Posterior vena cava (tissue), 2 donors: ENCODE measurements at places on chromosomes 2 and 18. TPM values are rescaled to one million over a fixed set of nuclear protein-coding genes. Genes with fewer than 3 reads are reported as not detected.
A peak's percentile ranks its signal among the peaks of the same experiment; 100 is the strongest.

GRCh38 chr2:219459460-219460311 is 25.0 kb downstream of the SPEG start:
- no peak for DNase-seq

- DNase-seq = peak; percentile 68
These were observed 8.9 kb upstream of the TMEM185B start for GRCh38 chr2:120231974-120232635.

DNA sequence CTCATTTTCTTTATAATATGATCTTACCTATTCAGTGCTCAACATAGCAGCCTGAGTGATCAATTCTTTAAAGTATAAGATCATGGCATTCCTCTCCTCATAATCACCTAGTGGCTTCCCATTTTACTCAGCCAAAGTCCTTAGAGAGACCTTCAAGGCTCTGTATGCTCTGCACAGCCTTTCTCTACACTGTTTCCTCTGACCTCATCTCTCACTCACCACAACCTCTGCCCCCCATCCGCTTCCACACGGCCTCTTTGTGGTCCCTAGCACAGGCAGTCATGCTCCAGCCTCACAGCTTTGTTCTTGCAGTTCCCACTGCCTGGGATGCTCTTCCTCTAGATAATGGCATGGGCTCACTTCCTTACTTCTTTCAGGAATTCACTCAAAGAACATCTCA is 109.2 kb downstream of the HIBCH start:
- DNase-seq = no peak

DNA sequence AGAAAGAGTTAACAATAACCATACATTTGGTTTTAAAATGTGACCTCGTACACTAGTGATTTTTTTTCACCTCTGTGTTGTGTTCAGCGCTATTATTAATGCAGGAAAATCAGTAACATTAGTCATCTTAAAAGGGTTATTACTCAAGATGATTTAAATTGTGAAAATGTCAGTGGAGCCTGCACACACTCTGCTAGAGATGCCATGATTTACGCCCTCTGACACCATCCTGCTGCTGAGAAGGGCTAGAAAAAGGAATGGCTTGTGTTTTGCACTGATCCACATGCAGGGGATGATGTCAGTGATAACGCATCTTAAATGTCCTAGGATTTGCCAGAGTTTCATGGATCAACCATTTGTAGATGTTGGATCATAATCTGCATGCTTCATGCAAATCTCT is 121.3 kb upstream of the BOD1L2 start:
- DNase-seq = no peak

DNA sequence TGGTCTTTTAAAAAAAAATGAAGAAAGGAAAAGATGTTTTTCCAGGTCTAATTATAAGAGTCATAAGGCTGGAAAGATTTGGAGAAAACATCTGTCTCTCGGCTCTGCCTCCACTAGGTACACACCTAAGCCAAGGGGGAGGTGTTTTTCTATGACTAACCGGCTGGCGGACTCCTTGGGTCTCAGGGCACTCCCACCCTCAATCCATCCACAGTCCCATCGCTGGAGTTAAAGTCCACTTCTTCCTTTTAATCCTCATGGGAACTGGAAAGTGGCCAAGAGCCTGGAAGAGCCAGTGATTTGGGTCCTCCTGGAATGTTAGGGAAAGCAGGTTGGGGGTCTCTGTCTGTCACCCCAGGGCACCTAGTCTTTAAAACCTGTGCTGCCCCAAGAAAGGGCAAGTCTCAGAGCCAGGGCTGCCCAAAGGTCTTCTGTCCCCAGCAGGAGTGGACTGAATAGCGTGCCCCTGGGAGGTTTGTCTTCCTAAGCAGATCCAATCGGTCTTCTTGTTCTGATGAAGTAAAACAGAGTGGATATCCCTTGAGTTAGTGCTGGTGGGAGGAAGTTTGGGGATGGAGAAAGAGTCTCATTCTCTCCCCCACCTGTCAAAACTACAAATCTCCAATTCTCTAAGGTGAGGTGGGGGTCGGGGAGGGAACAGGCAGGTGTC is 66.4 kb downstream of the MCFD2 start:
- peak; percentile 68 for DNase-seq

GRCh38 chr2:8259106-8259840 is 422.6 kb upstream of the ID2 start:
- no peak for DNase-seq

ESCO1 gene
- 16.6 TPM for total RNA-seq
